Activated naive CD4-positive, alpha-beta T cell treated with anti-CD3 and anti-CD28 coated beads, Interleukin-2, amount 50 U/mL, for 72 hours (primary cell): ENCODE measurements at places on chromosomes 1 and 21. TPM values are rescaled to one million over a fixed set of nuclear protein-coding genes. Genes with fewer than 3 reads are reported as not detected.

Gene A3GALT2
- total RNA-seq: not detected

Gene PAPPA2
- 2.1 TPM for total RNA-seq

Gene NCF2
- total RNA-seq: 4.3 TPM

Gene CYP4A22
- not detected for total RNA-seq

Gene PTPRF
- 0.25 TPM for total RNA-seq

Gene RGS4
- total RNA-seq: not detected

Gene RUSC1
- total RNA-seq: 28.7 TPM

Gene ZP4
- not detected for total RNA-seq

Gene IGSF9
- total RNA-seq: not detected

Gene HPCAL4
- total RNA-seq: 0.18 TPM

Gene FAM110D
- total RNA-seq: not detected
